ENCODE measurements at places on chromosomes 6 and 20.

DNA sequence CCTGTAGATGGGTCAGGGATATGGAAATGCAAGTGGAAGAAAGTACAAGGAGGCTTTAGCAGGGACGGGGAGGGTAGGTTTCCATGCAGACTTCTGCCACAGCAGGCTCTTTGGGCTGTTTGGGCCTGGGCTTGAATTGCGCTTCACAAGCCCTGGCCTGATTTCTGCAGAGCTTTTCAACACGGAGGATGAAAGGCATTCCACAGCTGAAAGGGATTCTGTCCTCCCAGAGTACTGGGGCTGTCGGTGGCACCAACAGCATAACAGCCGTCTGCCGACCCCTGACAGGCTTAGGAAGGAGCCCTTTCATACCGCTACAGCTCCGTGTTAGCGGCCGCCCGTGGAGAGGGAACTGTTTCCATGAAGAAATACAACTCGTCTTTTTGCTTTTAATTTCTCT is 22.9 kb upstream of the TBC1D7 start:
- DNase-seq: no peak

- no peak for DNase-seq
Observed at GRCh38 chr20:57310821-57311514, 18.6 kb upstream of the SPO11 start.

- no peak for DNase-seq
Observed at GRCh38 chr6:1043458-1043836, 268.5 kb upstream of the FOXQ1 start.

DNA sequence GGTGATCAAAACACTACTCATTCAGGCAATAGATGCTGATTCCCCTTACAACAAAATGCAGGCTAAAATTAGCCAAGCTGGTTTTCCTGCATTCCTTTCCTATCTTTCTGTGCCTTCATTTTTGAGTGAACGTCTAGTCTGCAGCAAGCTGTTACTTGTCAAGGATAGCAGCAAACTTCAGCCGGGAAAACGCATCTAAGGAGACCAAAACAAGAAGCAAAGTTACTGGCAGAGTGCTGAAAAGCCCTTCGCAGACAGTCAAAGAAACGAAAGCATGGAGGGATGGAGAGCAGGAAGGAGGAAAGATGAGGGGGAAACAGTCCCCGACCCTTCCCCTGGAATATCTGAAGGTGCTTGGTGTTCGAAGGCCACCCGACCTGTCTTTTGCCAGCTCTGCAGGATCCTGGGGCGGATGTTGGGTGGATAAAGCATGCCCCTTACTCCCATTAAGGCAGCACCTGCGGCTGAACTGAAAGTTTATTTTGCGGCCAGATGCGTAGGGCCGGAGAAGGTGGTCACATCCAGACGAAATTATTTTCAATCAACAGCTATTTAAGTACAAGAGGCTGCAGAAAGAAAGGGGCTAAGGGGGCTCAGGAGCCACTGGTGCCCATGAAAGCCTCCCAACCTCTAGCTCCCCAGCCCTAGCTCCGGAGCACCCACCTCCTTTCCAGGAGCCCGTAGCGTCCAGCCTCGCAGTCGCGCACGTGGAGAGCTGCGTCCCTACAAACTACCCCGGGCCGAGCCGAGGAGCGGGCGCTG is 538 bp downstream of the FERMT1 start:
- no peak for DNase-seq

GRCh38 chr20:12596863-12597262 is 411.9 kb upstream of the SPTLC3 start:
- DNase-seq: no peak

DNA sequence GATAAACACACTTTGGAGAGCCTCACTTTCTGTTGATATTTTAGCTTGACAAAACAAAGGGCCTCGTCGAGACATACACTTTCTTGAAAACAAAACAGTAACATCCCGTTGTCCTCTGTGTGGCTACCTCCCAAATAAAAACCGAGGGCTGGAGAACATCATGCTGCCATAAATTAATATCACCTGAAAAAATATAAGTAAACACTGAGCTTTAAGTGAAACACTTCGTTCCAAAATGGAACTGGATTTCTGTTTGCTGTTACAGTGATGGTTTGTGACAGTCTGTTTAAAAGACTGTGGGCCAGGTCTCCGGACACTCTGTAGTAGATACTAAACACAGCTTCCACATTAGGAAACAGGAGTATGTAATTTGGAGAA is 187.2 kb downstream of the SMOC2 start:
- DNase-seq: no peak

GRCh38 chr6:22247916-22248482 is 48.8 kb downstream of the PRL start:
- no peak for DNase-seq

DNA sequence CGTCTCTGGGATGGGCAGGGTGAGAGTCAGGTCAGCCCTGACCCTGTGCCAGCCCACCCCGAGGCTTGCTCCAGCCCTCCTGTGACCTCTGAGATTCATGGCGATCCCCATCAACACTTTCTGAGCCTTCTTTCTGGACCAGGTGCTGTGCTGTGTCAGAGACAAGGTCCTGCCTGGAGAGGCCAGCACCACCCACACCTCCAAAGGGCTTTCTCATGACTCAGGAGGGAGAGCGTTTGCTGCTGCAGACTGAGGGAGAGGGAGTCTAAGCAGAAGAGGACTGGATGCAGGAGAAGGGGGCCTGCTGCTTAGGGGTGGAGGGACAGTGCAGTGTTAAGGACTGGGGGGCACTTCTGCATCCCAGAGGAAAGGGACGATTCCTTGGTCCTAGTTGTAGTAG is 193.5 kb downstream of the LRFN2 start:
- DNase-seq: no peak

DNA sequence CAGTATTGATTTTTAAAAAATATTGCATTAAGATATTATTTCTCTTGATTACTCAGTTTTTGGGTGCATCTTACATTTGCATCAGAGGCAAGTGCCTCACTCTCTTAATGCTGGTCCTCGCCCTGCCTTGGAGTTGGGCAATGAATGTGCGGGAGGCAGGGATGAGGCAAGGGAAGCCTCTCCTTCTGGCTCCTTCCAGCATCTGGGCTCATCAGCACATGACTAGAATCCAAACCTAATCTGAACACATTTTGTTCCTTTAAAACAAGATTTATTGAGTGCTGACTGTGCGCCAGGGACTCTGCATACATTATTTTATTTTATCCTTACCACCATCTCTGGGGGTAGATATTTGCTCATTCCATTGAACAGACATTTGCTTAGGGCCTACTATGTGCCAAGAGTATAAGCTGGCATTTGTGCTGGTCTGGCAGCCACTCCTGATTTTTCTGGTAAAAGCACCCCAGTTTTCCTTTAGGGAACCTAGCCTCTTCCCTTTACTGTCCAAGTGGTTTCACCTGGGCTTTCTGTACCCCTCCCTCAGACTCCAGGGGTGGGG is 71.9 kb upstream of the ZNFX1 start:
- no peak for DNase-seq

DNA sequence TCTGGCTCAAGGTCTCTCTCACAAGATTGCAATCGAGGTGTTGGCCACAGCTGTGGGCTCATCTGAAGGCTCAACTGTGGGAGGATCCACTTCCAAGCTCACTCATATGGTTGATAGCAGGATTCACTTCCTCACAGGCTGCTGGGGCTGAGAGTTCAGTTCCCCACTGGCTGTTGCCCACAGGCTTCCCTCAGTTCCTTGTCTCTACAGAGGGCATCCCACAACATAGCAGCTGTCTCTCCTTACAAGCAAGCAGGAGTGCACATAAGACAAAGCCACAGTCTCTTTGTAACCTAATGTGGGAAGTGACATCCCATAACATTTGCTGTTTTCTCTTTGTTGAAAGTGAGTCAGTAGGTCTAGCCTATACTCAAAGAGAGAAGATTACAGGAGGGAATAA is 14.0 kb downstream of the SPATS1 start:
- DNase-seq: no peak

- no peak for DNase-seq
Observed at GRCh38 chr6:6393069-6393529, 72.6 kb upstream of the F13A1 start.

GRCh38 chr20:1807394-1807793 is 87.8 kb upstream of the SIRPA start:
- no peak for DNase-seq

DNA sequence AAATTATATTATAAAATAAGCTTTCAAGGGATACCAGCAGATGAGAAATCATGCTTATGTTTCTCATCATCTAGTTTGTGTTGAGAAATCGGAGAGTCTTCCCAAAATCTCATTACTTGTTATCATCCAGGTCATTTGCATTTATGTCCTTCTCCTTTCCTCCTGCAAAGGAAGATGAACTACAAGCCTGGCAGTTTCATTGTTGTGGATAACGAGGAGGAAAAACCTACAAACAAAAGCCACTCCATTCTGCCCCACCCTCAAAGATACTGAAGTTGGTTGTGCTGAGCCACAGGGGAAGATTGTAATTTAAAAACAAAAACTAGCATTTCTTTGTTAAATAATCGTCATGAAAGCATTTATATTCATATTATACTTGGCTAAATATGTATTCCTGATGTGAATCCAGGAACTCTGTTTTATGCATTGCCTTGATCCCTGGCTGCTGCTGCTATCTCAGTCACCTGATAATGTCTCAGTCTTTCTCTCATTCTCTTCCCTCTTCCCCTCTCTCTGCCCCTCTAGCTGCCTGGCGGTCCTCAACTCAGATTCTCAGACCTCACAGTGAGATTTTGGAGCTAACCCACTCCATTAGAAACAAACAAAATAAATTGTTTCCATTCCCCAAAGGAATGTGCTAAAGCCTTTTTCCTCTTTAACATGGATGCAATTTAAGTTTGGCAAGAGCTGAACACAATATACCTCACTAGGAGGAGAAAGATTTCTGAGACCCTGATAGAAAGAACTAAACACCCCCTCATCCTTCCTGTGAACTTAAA is 185.3 kb downstream of the ADAT2 start:
- DNase-seq: no peak

GRCh38 chr6:50826803-50827202 is 8.1 kb downstream of the TFAP2B start:
- DNase-seq: no peak

GRCh38 chr20:11569163-11569562 is 348.5 kb upstream of the BTBD3 start:
- DNase-seq: no peak

DNA sequence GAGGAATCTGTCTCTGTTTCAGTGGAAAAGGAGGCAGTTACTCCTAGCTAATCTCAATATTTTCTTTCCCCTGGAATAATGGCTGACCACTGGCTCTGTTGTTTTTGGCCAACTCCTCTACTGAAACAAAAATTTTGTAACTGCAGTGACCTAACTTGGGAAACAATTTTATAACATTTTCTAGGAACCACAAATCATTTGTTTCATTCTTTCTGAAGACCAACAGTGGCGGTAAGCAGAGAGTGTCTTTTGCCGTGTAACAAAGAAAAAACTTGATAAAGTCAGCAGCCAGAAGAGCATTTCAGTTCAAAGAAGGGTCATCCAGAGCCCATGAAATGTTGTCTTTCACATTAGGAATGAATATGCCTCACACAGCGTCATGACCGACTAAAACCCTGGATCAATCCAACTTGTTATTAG is 11.8 kb upstream of the BFSP1 start:
- DNase-seq: no peak

DNA sequence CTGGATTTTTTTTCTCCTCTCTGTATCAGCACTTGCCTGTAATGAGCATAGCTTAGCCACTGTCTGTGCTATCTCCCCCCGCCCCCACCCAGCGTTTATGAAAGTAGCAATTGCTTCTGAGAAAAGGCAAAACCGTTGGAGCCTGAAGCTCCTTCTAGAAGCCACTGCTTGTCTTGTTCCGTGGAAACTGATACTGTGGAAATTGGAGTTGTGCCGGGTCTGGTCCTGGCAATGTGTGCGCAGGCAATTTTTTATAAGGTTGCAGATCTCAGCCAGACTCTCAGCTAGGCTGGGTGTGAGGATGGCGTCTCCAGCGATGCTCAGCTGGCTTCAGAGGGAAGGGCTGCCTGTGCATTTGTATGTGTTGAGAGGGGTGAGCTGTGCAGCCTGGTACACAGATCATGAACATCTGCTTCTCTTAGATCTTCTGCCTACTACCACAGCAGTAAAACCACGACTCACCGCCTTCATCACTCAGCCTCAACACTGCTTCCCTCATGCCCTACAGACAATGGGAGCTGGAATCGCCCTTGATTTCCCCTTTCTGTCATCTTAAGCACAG is 72.4 kb upstream of the GTSF1L start:
- DNase-seq: no peak

GRCh38 chr6:37936906-37937305 is 117.4 kb downstream of the ZFAND3 start:
- no peak for DNase-seq

- DNase-seq: no peak
Observed at GRCh38 chr6:126133984-126134383, 147.6 kb downstream of the TRMT11 start.

- no peak for DNase-seq
Observed at GRCh38 chr20:57341663-57342062, 9.4 kb upstream of the RAE1 start.

DNA sequence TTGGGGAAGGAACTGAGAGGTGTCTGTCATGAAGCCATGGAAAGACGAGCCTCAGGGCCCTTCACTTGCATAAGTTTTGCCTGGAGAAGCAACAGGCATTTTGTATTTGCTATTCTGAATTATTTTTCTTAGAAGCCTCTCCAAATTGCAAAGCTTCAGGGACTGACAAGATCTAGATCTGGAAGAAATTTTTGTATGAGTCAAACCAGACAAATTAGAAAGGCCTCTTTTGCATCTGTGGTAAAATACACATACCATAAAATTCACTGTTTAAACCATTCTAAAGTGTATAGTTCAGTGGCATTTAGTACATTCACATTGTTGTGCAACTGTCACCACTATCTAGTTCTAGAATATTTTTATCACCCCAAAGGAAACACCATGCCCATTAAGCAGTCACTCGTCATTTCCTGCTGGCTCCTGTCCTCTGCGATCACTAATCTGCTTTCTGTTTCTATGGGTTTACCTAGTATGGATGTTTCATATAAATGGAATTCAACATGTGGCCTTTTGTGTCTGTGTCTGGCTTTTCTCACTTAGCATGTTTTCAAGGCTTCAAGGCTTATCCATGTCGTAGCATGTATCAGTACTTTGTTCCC is 269.1 kb downstream of the PHF3 start:
- DNase-seq: no peak

DNA sequence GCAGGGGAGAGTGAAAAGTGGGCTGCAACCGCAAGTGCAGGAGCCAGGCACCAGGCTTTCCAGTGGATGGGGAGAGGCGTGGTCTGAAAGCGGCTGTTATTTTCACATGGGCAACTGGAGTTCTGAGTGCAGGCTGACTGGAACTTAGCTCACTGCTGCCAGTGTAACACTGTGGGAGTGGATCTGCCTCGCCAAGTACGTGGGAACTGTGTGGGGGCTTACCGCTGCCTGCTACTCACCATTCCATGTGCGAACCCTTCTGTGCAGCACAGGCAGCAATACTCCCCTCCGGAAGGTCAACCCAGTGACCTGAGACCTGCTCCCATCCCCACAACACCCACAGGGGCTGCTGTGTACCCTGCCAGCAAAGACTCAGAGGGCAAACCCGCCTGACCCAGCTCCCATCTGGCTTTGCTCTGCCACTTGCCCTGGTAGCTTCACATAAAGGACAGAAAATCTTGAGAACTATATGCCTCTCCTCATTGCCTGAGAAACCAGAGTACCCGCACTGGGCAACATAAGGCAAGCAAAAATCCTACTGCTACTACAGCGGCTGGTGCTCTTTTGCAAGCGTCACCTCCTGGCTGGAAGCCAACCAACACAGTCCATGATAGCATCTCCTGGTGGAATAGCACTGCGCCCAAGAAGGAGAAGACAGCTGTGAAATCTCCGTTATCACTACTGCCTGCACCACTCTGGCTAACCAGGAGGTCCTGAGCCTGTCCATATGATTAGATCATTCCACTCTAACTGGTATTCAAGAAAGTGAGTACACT is 54.4 kb upstream of the SIRPG start:
- no peak for DNase-seq

- no peak for DNase-seq
Observed at GRCh38 chr20:57835588-57836455, 126.0 kb upstream of the PMEPA1 start.

Measured in D721Med (cell line).